ENCODE measurements at places on chromosomes 3 and 15.

DNA sequence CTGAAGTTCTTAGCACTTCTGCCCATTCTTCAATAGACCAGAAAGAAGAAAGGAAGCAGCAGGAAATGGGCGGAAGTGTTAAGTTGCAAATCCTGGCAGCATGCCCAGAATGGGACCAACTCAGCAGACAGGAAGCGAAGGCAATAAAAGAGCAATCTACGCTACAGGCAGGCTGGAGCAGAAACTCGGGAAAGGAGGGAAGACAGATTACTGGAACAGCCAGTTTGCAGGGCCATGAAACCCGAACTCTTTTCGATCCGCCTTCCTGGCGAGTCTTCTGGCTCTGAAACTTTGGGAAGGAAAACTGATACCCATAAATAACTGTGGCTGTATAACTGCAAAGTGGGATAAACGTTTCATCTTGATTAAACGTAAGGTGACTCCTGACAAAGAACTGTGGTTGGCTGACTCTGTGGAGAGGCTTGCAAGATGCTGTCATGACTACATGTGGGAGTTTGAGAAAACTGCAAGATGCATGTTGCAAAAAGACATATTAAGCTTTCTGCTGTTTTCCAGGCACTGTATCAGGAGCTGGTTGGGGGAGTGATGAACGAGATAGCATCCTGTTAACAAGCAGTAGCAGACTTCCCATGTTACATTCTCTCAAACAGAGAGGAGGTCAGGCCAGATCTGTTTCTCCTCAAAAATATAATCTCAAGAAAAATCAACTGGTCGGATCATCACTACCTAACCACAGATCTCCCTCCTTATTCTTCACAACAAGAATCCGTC lies 67.8 kb downstream of the FMN1 start:
- peak; percentile 82 for DNase-seq

GRCh38 chr3:151722856-151723255 lies 10.9 kb upstream of the AADACL2 start:
- DNase-seq: no peak

GRCh38 chr3:59150039-59150438 lies 100.2 kb upstream of the CFAP20DC start:
- no peak for DNase-seq

GRCh38 chr3:101979033-101979432 lies 129.7 kb downstream of the NFKBIZ start:
- DNase-seq: no peak

- DNase-seq: no peak
Measured at GRCh38 chr3:50557915-50558314, 9.6 kb downstream of the C3orf18 start.

- DNase-seq: no peak
Measured at GRCh38 chr3:98766924-98767323, 3.8 kb downstream of the ST3GAL6 start.

DNA sequence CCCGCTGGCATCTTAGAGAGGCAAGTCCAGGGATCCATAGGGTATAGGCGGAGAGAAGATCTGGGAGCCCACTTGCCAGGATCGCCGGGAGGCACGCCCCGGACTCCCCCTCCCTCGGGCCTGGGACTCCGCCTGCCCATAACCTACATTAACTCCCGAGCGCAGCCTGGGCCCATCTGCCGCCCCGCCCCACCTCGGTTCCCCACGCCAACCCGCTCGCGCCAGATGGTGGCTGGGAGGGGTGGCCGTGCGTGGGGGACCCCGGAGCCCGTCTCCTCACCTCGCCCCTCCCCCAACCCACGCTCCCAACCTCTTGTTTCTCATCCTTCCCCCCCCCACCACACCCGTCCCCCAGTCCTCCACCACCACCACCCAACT lies 1.7 kb upstream of the DLL4 start:
- no peak for DNase-seq

DNA sequence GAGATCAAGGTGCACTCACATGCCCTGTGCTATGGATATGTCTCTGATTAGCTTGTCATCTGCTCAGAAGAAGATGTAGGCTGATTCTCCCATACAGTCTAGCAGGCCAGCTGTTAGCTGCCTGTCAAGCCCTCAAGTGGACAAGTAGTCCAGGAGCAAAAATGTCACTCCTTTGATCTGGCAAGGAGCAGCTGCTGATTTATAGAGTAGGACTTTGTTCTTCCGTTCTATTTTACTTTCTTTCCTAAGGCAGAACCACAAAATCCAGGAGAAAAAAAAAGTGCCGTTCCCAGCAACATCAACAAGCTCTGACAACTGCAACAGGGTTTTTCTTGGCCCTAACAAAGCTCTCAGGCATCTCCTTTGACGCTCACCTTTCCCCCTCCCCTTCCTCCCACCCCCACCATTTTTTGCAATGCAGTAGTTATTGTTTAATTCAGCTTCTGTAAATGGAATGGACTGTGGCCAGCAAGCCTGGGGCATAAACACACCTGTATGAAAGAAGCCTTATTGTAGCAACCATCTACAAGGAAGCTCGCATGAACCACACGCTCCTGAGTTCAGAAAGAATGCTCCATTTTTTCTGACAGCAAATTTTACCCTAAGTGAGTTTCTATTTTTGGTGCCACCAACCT lies 196.3 kb downstream of the MEIS2 start:
- no peak for DNase-seq

DNA sequence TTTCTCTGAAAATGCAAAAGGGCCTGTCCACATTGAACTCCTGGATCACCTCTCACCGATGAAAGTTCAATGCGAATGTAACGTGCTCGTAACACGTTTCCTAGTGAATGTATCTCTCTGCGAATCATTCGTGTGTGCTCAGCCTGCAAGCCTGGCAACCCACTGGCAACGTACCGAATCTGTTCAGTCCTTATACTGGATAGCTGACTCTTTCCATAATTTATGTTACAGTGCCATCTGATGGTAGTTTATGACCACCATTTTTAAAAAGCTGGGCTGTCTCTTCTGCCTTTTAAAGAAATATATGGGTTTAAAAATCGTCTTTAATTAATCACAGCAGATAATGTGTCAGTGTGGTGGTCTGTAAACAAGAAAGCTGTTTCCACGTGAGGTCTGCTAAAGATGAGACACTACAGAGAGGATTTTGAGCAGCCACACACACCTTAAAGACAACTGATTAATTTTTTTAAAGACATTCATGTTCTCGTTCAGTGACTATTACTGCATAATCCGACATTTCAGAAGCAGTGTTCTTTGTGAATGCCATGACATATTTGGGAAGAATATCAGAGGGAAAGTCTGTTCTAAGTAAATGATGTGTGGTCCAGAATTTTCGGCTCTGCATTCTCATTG lies 69.4 kb upstream of the FOXP1 start:
- DNase-seq: no peak

DNA sequence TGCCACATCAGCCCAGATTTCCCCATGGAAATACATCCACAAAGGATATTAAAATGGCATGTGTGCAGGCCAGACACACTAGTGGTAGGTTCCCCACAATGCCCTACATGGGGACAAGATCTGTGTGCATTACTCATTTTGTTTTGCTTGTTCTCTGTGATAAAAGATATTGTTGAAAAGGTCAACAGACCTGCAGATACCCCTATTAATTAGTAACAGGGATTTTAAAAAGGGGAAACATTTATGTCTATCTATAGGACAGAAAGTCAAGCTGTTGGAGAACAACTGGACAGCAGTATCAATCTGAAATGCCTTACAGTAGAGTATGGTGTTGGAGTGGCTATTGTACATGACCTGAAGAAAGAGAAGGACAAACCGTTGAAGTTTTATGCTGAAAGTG lies 596.0 kb upstream of the GRM7 start:
- DNase-seq: no peak
